ENCODE measurements at places on chromosomes 2 and 18. TPM values are rescaled to one million over a fixed set of nuclear protein-coding genes. Genes with fewer than 3 reads are reported as not detected.

ASB18 gene
- not detected for total RNA-seq

CAPN10 gene
- total RNA-seq: 70.3 TPM

LYPD6B gene
- total RNA-seq: 10.0 TPM

NAT8 gene
- not detected for total RNA-seq
